ENCODE measurements at places on chromosomes 7 and 10.

DNA sequence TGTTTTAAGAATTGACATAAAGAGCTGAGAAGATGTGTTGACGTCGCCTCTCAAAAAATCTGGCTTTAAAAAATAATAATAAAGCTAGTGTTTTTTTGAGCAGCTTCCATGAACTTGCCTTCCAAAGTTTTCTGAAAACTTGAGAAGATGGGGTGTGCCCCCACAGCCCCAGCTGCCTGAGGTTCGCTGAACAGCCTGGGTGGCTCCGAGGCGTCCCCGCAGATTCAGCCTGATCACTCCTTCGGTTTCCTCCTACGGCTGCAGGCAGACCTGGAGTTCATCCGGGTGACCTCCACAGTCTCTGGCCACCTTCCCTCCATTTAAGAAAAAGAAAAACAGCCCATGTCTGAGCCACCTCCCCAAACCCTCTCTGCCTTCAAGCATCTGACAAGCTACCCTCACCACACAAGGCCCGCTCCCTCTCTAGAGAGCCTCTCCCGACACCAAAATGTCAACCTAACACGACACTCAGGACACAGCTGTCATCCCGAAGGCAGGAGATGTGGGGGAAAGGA, 177.8 kb downstream of the PTPRN2 start:
- DNase-seq = no peak

DNA sequence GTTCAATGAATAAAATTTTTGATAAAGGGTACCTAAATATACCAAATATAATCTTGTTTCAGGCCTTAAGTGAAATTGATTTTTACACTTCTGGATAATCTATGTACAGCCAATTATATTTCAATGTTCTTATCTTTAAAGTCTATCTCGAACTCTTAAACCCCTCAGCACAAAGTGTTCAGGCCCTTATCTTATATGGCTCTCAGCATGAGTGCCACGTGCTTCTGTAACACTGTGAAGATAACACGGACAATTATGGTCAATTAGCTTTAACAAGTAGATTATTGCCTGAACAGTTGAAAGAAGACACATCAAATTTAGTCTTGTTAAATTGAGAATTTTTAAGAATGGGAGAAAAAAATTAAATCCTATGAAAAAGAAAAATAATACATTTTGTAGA, 40.4 kb upstream of the DMTF1 start:
- peak; percentile 58 for DNase-seq

DNA sequence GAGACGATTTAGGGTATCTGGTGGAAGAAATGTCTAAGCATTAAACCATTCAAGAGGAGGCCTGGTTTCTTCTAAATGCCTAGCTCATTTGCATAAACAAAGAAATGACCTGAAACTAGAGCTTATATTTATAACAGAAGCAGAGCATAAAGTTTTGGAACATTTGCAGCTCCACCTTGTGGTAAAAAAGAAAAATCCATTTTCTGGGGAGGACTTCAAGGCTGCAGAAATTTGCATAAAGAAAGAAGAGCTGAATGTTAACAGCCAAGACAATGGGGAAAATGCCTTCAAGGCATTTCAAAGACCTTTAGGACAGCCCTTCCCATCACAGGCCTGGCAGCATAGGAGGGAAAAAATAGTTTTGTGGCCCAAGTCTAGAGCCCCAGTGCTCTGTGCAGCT, 362.0 kb downstream of the ZNF248 start:
- DNase-seq = no peak

DNA sequence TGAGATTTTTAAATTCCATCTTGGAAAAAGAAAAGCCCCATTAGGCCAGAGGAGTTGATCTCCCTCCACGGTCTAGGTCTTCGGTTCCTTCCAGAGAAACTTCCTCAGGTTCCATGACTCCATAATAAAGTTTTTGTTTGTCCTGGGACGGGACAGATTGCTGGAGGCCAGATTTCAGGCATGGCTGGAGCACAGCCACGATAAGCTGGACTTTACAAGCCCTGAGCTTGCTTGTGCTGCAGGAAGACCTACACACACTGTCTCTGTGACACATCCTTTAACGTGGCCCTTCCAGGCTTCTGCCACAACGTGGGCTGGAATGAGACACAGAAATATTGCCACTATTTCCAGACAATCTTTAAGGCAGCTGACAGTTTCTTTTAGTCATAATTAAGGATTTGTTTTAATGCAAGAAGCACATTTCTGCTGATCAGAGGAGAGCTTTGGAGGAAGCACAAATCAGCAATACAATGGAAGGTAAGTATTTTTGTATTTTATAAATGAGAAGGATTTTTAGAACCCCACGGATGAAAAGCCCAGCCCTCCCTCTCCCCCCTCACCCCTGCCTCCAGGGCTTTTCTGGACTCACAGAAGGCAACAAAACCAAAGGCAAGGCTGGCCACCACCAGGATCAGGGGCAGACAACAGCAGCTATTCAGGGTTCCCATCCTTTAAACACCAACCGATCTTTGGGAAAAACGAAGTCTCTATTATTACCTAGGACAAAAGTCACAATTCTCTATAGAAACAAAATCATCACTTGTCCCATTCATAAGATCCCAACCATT, 6.5 kb downstream of the CTBP2 start:
- no peak for DNase-seq

DNA sequence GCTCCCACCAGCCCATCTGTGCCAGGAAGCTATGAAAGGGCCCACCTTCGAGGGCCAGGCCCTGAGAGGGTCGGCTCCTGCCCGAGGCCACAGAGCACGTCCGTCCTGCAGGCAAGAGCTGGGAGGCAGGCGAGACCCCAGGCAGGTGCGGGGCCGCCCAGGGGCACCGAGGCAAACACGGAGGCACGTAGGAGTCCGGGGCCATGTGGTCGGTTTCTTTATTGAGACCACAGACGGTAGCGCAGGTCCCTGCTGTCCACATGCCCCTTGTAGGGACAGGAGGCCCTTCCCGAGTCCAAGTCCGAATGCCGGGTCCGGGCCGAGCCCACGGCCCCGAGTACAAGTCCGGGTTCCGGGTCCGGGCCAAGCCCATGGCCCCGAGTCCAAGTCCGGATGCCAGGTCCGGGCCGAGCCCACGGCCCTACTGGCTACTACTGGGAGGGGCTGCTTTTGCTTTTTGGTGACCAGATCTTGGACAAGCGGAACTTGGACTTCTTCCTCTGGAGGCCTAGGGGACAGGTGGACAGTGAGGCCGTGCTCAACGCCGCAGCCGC, 25.0 kb downstream of the MICALL2 start:
- no peak for DNase-seq

DNA sequence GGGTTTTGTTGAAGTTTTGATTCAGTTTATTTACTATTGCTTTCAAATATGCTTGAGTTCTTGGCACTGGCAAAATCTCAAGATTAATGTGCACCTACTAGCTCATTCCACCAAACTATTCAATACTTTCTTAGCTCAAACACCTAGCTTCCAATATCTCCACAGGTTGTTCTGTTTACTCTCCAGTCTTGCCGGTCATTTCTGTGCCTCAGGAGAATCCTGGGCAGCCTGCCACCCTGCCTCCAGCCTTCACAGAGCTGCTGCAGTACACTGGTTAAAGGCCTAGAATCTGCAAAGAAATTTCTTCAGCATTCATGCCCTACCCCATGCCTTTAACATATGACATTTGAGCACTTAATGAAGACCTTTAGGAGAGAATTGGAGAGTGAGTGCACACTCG, 4.0 kb upstream of the TMEM106B start:
- no peak for DNase-seq

GRCh38 chr10:128268015-128268722, 141.9 kb upstream of the MKI67 start:
- peak; percentile 7 for DNase-seq

DNA sequence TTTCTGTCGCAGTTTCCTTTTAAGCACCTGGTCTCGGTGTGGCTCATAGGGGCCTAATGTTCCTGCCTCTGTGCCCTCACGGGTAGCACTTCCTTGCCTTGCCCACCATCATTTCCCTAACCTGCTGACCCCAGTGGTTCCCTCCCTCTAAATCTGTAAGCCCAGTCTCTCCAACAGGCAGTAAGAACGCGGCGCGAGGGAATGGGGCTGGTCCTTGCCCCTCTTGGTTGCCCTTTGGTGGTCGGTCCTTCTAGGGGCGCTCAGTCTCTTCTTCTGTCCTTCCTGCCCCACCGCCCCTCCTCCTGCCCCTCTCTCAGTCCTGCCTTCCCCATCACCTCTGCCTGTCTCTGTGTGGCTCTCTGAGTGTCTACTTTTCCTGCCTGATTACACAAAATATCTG, 21.2 kb downstream of the EMX2 start:
- no peak for DNase-seq
